Non-pigmented ciliary epithelial cell (primary cell): ENCODE measurements at places on chromosomes 5 and 9.

DNA sequence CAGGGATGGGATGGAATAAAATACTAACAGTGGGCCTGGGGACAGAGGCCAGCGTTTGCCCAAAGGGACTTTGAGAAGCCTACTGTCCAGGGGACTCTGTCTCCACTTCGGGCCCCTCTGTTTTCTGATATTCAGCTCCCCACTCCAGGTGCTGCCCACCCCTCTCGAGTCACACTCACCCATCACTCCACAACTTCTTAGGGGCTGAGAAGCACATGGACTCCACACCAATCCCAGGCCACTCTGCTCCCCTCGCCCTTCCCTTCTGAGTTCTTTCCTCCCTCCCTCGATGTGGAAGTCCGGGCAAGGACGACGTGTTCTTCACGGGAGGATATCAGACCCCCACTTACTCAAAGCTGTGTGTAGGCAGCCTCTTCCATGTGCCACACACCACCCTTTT is 124.5 kb downstream of the BARX1 start:
- no peak for DNase-seq

- DNase-seq, result no peak
These were observed 74.7 kb downstream of the PIK3R1 start for GRCh38 chr5:68290260-68290674.

GRCh38 chr9:111630182-111630963 is 761 bp upstream of the DNAJC25 start:
- DNase-seq, result no peak

DNA sequence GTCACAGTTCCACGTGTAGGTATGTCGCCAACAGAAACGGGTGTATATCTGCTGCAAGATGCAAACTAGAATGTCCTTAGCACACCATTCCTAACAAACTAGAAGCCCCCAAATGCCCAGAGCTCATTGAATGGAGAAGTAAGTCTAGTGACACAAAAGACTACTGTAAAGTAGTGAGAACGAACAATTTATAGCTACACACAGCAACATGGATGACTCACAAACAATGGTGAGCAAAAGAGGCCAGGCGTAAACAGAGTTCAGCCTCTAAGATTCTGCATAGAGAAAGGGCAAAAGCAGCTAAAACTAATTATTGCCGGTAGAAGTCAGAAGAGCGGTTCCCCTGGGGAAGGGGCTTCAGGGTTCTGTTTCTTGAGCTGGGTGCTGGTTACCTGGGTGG is 74.7 kb downstream of the AMBP start:
- no peak for DNase-seq

DNA sequence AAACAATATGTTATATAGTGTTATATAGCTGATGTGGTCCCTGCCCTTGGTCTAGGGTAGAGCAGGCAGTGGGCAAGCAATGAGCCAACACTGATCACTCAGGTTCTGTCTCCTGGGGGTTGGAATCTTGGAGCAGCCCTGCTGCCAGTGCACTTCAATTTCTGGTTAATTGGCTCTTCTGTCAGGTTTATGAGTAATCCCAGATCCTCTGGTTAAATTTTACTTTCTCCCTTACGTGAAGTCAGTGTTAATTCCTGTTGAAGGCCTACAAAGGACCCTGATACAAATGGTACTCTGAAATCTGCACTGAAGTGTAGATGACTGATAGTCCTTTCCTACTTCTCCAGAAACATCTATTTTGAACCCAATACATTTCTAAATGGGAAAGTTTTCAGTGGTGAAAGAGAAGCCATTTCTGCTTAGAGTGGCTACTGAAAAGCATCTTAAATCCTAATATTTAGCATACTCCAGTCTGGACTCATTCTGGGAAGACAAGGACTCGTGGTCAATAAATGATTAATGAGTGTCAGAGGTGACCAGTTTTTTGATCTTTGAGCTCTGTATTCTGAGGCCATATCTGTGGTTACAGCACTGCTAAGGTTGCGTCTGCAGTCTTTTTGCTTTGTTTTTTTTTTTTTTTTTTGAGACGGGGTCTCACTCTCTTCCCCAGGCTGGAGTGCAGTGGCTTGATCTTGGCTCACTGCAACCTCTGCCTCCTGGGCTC is 442.4 kb downstream of the KIF4B start:
- DNase-seq, result no peak

GRCh38 chr9:31335529-31336234 is 1048.8 kb upstream of the ACO1 start:
- no peak for DNase-seq

DNA sequence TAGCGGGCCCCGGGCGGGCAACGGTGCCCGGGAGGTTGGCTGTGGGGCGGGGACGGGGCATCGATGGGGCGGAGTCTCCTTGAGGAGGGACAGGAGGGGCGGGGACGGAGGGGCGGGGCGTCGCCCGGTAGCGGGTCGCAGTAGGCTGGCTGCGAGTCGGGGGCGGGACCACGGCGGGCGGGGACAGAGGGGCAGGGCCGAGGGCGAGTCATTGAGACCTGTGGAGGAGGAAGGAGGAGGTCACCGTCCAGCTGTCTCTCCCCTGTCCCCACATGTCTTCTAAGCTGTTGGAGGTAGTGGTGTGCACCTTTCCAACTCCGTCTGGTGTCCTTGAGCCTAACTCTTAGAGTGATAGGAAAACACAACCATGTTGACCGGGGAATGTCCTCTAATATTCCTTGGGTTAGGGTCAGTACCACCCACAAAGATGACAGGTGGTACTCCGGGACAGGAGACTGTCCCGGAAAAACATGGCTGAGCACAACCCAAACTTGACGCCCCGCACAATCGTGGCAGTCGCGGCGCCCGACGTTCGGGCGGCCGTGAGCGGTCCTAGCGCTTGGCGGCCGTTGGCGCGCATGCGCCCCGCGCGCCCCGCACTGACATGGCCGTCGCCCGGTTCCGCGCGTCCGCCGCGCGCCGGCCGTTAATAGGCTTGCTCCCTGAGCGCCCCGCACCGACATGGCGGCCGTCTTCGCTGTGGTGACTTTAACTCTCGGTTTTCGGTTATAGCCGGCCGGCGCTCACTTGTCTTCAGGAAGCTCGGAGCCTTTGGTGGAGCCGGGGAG is at the start of the genes CRAT and PTPA:
TSS of gene CRAT (minus strand) at position 54 of the 788 bp plus-strand sequence. CDS start 284 bp downstream, outside the sequence.
TSS of gene PTPA (plus strand) at position 676 of the 788 bp plus-strand sequence. CDS start 186 bp downstream, outside the sequence.
- peak; percentile 63 for DNase-seq

DNA sequence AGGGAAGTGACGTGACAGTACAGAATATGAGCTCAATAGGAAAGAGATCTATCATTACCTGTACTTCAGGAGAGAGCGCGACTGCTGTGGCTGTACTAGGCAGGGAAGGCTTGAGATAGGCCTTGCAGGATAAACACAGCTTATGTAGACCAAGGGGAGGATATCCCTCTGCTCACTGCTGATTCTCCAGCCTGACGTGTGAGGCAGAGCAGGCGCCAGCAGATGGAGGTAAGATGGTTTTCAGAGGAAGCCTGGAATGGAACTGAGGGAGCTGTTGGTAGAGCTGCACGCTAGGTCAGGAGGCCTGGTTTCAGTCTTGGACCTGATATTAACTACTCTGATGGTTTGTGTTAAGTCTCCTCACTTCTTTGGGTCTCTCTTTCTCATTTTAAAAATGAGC is 291.4 kb downstream of the YTHDC2 start:
- no peak for DNase-seq

GRCh38 chr5:159640921-159641320 is 275.4 kb upstream of the ADRA1B start:
- no peak for DNase-seq

DNA sequence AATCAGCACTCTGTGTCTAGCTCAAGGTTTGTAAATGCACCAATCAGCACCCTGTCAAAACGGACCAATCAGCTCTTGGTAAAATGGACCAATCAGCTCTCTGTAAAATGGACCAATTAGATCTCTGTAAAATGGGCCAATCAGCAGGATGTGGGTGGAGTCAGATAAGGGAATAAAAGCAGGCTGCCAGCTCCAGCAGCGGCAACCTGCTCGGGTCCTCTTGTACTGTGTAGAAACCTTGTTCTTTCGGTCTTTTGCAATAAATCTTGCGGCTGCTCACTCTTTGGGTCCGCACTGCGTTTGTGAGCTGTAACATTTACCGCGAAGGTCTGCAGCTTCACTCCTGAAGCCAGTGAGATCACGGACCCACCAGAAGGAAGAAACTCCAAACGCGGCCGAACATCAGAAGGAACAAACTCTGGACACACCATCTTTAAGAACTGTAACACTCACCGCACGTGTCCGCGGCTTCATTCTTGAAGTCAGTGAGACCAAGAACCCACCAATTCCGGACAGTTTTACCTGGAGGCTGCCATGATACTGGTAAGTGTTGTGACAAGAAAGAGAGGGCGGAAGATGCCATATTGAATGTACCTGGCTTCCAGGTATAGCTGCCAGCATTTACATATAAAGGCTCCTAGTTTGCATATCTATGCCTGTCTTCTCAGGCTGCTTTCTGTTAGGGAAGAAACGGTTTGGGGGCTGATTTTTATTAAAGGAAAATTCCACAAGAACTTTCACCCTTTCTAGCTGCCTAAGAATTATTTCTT is 758.5 kb upstream of the CTNND2 start:
- DNase-seq, result no peak

GRCh38 chr9:101691657-101692056 is 46.8 kb downstream of the GRIN3A start:
- DNase-seq, result no peak

DNA sequence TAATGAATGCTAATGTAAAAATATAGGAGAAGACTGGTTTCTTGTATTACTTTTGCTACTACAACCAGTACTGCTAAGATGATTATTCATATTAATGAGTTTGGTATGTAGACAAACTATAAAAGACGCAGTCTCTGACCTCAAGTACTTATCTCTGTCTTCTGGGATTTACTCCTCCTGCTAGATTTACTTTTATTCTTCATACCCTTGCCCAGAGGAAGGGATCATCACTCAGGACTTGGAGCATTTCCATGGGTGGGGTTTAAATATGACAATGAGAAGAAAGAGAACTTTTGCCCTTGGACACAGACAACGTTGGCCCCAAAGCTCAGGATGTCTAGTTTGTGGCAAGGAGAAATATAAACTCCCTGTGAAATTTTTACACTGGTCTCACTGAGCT is 126.1 kb downstream of the BNC2 start:
- no peak for DNase-seq

DNA sequence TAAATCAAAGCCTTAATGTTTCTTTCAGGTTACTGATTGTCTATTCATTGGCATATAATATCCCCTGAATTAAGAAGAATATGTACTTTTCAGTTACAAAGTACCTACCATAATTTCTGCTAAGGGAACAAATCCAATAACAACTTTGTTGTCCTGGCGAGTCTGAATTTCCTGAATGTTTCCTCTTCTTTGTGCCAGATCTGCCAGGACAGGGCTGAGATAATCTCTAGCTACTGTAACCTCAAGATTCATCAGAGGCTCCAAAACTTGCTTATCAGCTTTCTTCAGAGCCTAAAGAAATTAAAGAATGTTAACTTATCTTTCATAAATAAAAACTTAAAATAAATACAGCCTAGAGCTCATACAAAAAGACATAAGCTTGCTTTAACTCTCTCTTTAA is 37.2 kb downstream of the HEXB start:
- DNase-seq, result no peak

GRCh38 chr5:61182449-61182848 is 20.2 kb upstream of the SMIM15 start:
- no peak for DNase-seq

GRCh38 chr5:140575309-140575708 is 10.7 kb downstream of the SLC35A4 start:
- no peak for DNase-seq

GRCh38 chr5:67133217-67133616 is 63.4 kb downstream of the CD180 start:
- no peak for DNase-seq

GRCh38 chr5:22070186-22070728 is 782.9 kb downstream of the CDH12 start:
- DNase-seq, result no peak

GRCh38 chr9:116646661-116647514 is 40.2 kb upstream of the TRIM32 start:
- no peak for DNase-seq

- DNase-seq, result no peak
These were observed 76.9 kb downstream of the SYK start for GRCh38 chr9:90878562-90878961.

- DNase-seq, result no peak
These were observed 40.7 kb downstream of the EBF1 start for GRCh38 chr5:159058716-159059636.

- DNase-seq, result no peak
These were observed 102.4 kb upstream of the PARP8 start for GRCh38 chr5:50564079-50564478.

DNA sequence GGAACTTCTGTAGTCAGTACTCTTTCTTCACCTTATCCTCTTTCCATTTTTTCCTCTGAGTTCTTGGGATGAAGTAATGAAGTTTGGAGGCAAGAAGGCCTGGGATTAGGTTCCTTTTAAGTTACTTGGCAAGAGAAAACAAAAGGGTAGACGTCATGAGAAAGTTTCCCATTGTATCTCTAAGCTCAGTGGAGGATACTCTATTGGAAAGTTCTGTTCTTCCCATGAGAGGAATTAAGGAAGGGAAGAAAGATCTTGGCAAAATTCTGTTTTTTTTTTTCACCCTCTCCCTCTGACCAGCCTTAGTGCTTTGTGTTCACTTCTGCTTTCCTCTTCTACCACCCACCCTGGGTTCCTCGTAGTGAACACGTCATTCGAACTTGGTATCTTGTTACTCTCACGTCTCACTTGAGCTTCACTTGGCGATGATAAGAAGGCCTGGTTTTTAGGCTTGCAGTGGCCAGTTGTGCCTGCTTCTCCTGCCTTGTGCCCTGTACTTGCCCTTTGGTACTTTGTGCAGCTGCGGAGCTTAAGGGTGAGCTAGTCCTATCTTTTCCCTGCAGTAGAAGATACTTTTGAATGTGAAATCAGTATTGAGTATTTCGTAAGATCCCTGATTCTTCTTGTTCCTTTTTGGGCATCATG is 67.0 kb downstream of the ARHGAP26 start:
- DNase-seq, result no peak

GRCh38 chr5:88658886-88659285 is 224.1 kb downstream of the MEF2C start:
- DNase-seq, result no peak

DNA sequence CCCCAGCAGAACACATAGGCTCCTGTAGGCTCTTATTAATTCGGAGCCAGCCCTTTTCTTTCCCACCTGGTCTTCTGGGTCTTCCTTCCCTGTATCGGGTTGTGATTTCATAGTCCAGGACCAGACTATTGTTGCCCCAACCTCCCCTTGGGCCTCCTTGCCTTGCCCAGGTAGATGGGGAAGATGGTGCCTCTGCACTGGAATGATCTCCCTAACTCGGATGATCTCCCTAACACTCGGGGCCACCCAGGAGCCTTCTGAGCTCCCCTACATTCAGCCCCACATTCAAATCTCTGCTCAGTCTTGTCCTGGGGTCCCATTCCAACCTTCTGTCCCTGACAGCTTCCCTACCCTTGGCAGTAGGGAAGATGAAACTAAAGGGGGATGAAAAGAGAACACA is 2.7 kb upstream of the IRF1 start:
- no peak for DNase-seq

DNA sequence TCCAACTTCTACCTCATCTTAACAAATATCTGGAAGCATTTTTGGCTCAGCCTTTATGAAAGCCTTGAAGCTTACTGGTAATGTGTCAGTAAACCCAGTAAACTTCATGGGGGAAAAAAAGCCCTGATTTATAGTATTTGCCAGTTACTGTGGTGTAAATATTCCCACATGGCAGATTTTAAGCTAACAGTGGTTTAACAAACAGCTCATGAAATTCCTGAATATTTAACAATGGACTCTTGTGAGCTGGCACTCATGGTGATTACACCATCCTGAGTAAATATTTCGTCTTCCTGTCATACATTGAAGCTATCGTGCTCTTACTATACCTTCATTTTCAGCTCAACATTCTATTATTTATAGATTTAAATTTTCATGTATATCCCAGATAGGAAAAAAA is 57.0 kb upstream of the ACOT12 start:
- no peak for DNase-seq

- no peak for DNase-seq
These were observed 4.6 kb downstream of the SEPTIN8 start for GRCh38 chr5:132772291-132773070.

GRCh38 chr5:139967353-139967752 is 75.7 kb downstream of the NRG2 start:
- no peak for DNase-seq
